Globus pallidus (tissue), 1 donor: ENCODE measurements at places on chromosomes 3 and 15.

DNA sequence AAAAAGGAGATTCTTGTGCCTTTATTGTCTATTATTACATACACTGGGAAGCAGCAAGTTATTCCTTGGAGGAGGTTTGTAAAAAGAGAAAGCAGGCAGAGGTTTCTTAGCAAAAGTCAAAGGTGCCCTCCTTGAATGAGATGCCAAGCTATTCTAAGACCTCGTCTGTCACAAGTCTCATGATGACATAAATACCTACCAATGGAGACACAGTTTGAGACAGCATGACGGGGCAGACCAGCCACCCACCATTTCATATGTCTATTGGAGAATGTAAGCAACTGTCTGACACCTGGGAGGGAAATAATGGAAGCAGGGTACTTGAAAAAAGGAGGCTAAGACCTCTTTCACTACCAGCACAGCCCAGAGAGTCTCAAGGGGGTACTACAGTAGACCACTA is 2.2 kb downstream of the RGMA start:
- DNase-seq: no peak

DNA sequence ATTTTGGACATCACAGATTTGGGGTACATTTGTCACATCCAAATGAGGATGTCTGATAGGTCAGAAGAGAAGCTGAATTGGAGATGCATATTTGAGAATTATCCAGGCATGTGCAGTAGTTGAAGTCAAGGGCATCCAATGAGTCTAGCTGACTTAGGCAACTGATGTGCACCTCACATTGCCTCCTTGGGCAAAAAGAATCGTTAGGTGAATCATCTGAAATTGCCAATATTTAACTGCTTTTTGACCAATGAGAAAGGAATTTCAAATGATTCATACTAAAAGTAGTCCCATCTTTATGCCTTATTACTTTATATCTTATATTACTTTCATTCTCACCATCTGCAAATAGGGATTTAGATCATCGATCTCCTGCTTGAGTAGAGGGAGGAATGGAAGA is 117.7 kb downstream of the CD47 start:
- DNase-seq: no peak

DNA sequence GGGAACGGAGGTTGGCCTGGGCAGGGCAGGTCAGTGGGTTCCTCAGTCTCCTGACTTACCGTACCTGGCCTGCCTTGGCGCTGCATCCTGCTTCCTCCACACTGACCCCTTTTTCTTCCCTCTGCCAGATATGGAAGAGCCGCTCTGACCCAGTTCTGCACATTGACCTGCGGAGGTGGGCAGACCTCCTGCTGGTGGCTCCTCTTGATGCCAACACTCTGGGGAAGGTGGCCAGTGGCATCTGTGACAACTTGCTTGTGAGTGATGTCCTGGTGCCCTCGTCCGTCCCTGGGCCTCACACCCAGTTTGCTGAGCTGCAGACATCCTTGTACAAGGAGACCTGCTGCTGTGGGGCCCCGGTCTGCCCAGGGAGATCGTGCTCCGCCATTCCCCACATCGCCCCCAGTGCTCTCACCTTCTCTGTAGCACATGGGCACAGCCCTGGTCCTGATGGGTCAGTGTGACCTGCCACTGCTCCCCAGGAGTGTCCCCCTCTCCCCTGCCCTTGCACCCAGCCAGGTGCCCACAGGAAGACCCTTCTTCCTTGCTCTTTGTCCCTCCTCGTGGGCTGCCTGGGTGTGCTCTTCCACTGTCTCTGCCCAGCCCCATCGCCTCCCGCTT is 21.0 kb downstream of the PPCDC start:
- DNase-seq: no peak

DNA sequence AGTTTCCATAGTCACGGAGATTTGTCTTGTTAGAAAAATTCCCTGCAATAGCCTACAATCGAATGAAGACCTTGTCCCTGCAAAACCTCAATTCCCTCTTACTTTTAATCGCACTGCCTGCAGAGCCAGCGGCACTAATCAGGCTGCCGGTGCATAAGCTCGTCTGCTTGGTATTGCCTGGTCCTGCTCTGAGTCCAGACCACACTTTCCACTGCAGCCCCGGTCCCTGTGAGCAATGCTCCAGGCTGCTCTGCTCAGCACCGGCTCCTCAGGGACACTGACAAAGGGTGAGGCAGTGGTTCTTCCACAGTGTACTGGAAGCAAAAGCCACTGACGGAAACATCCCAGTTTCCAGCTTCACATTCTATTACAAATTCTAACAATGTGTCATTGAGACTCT is 164.3 kb downstream of the OCA2 start:
- DNase-seq: no peak

- DNase-seq: no peak
Observed at GRCh38 chr15:94353488-94353820, 122.1 kb downstream of the MCTP2 start.

DNA sequence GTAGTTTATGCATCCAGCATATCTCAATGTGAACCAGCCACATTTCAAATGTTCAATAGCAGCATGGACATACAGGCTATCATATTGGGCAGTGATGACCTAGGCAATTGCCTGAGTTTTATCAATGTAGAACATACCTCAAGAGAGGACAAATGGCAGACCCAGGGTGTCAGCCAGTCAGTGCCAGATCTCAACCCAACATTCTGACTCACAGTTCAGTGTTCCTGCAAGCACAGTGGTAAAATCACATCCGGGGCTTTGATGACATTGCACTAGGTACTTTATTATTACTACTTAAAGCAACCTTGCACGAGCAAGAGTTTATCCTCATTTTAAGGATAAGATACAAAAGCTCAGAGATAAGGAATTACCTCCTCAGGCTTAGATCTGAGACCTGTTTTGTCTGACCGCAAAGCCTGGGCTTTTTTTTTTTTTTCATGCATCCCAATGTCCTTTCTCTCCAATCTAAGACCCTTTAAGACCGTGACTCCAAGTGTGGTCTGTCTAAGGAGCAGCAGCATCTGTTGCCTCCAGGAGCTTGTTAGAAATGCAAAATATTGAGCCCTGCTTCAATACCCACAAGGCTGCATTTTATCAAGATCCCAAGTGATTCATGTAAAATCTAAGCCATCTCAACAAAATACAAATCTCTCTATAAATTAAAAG is 60.1 kb downstream of the SLC12A1 start:
- no peak for DNase-seq

- DNase-seq: no peak
Observed at GRCh38 chr15:58078591-58078990, 13.1 kb upstream of the ALDH1A2 start.
